ENCODE measurements at places on chromosomes 2 and 18. TPM values are rescaled to one million over a fixed set of nuclear protein-coding genes. Genes with fewer than 3 reads are reported as not detected.

The PAX8 gene
- total RNA-seq = 2.3 TPM

The STEAP3 gene
- 0.90 TPM for total RNA-seq

The ANKRD29 gene
- not detected for total RNA-seq

The STK16 gene
- total RNA-seq = 27.8 TPM

The GPR35 gene
- 7.8 TPM for total RNA-seq

GRCh38 chr2:47227532-47228279, 72.6 kb upstream of the STPG4 start:
- no peak for DNase-seq
- H3K4me3 ChIP-seq = no peak overlapping the region
- H3K27ac ChIP-seq = no peak overlapping the region
- no peaks in the 10 kb centered on the region for H3K4me1 ChIP-seq

GRCh38 chr2:58045580-58046334, 849 bp upstream of the VRK2 start:
- H3K36me3 ChIP-seq = peaks cover 20% of the 10 kb centered on the region
- peak overlapping the region; percentile 96 for H3K27ac ChIP-seq
- H3K4me1 ChIP-seq = peaks cover 43% of the 10 kb centered on the region
- DNase-seq = no peak
- H3K27me3 ChIP-seq = no peaks in the 10 kb centered on the region

DNA sequence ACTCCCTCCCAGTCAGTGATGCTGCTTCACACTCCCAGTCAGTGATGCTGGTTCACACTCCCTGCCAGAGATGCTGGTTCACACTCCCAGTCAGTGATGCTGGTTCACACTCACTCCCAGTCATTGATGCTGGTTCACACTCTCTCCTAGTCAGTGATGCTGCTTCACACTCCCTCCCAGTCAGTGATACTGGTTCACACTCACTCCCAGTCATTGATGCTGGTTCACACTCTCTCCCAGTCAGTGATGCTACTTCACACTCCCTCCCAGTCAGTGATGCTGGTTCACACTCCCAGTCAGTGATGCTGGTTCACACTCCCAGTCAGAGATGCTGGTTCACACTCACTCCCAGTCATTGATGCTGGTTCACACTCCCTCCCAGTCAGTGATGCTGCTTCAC, 34.3 kb upstream of the KCNG2 start:
- no peak for DNase-seq
- H3K4me1 ChIP-seq = no peaks in the 10 kb centered on the region
- no peak overlapping the region for H3K4me3 ChIP-seq
- peaks cover 5% of the 10 kb centered on the region for H3K36me3 ChIP-seq

DNA sequence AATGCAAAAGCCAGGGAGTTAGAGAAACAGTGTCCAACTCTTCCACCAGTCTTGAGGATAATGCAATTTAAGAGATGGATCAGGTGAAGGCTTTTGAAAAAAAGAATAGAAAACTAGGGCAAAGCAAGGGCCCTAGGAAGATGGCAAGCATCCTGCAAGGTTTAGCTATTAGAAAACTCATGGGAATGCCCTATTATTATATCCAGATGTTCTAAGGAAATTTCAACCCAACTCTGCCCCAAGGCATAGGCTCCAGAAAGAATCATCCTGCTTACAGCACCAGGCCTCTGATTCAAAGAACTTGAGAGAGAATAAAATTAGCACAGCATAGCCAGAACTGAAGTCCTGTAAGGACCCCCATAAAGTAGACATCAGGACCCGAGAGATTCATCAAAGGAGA, 68.1 kb downstream of the EN1 start:
- peaks cover 7% of the 10 kb centered on the region for H3K4me1 ChIP-seq
- DNase-seq = no peak
- H3K4me3 ChIP-seq = no peak overlapping the region
- peaks cover 62% of the 10 kb centered on the region for H3K27me3 ChIP-seq
- no peaks in the 10 kb centered on the region for H3K36me3 ChIP-seq

DNA sequence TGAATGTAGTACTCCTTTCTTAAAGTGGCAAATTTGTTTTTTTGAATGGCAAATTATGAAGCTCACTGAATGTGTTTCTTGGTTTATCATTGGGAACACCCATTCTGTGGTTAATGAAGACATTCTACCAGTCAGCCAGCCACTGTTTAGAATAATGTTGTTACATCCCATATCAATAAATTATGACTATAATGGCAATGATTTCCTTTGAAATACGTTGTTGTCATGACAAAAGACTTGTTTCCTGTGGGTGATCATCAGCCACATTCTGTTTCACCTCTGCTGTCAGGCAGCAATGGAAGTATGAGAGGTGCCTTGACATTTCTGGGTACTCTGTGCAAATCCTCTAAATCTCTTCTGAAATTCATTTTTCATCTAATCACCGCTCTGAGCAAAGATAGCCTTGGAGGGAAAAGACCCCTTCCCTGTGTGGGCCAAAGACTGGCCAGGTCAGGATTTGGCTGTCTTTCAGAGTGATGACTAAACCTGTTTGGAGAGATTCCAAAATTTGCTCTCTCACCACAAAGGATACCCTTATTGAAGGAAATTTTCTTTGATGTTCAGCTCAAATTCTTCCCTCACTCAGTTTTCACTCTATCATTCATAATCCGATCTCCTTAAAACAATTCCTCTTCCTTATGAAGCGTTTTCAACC, 869.2 kb downstream of the BCL11A start:
- H3K4me3 ChIP-seq = no peak overlapping the region
- peaks cover 2% of the 10 kb centered on the region for H3K4me1 ChIP-seq
- H3K27ac ChIP-seq = no peak overlapping the region
- DNase-seq = no peak

DNA sequence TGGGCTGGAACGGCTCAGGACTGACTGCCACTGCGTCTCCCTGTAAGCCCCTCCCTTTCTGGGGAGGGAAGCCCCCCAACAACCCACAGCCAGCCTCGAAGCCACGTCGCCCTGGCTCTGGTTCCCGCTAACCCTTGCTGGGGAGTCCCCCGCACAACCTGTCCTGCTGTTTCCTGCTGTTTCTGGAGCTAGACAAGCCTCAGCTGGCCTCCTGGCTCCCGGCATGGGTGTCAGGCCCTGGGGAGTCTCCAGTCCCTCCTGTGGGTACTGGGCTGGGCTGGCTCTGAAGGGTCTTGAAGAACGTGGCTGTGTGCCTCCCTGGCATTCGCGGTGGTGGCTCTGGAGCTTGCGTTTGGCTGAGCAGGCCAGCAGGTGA, 20.9 kb downstream of the NFATC1 start:
- H3K27me3 ChIP-seq = no peaks in the 10 kb centered on the region
- H3K27ac ChIP-seq = peak overlapping the region; percentile 45
- DNase-seq = no peak
- H3K4me3 ChIP-seq = no peak overlapping the region
- H3K4me1 ChIP-seq = peaks cover 26% of the 10 kb centered on the region

DNA sequence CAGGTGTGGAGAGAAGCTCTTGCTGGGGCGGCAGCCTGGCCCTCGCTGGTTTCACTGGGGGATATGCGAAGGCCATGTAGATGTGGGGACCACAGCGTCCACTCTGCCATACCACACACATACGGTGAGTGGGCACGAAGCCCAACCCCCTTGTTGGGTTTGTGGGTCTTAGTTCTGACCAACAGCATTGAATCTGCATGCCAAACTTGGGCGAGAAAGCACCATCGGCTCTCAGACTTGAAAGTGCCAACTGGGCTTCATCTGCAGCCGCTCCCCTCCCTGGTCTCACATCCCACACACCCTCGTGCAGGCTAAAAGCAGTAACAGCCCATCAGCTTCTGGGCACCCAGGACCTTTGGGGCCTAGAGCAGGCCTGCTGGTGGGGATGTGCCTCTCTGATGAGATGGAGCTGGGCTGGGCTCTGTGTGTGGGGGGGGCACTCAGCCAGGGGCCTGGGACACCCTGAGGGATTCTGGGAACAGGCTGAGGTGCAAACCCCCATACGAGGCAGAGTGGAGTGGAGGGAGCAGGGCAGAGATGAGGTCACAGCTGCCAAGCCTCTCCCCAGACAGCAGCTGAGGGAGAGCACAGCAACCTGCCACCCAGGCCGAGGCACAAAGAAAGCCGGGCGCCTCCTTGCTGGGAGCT, 264.4 kb downstream of the TWIST2 start:
- H3K27me3 ChIP-seq = no peaks in the 10 kb centered on the region
- H3K4me1 ChIP-seq = no peaks in the 10 kb centered on the region

DNA sequence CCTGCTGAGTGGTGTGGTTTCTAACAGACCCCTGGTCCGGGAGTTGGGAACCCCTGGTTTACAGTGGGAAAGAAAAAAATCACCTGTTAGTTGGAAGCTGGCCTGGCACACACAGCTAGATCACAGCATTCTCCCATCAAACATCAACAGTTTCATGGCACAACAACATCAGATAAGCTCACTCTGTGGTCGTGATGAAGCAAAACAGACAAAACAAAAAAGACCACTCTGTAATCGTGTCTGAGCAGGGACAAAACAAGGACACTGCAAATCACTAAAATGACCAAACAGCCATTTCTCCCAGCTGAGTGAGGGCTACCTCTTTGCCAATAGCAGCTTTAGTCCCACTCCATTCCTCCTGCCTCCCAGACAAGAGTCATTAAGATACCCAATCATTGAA, 9.0 kb upstream of the IMPACT start:
- DNase-seq = no peak
- H3K36me3 ChIP-seq = no peaks in the 10 kb centered on the region
- H3K27me3 ChIP-seq = peaks cover 59% of the 10 kb centered on the region
- H3K27ac ChIP-seq = no peak overlapping the region
- H3K4me3 ChIP-seq = no peak overlapping the region

- no peaks in the 10 kb centered on the region for H3K36me3 ChIP-seq
- no peaks in the 10 kb centered on the region for H3K4me1 ChIP-seq
- no peak for DNase-seq
- no peak overlapping the region for H3K27ac ChIP-seq
These were observed 258.5 kb downstream of the ALK start for GRCh38 chr2:29662861-29663260.

DNA sequence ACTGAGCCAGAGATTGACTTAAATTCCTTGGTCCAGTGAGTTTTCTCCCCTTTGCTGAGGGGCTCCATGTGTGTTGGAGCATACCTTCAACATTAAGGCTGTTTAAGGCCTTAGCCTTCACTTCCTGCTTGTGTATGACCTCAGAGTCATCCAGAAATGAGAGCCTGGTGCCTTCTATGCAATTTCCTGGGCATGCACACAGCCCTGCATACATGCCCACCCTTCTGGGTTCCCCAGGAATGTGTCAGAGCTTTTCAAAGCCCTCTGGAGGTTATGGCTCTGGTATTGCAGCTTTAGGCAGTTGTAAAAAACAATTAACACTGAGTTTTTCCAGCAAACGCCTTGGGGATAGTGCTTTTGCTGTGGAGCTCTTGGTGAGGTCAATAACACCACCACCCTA, 16.7 kb downstream of the IL1R1 start:
- DNase-seq = no peak
- no peak overlapping the region for H3K27ac ChIP-seq
- no peak overlapping the region for H3K4me3 ChIP-seq

Measured in activated naive CD8-positive, alpha-beta T cell treated with anti-CD3 and anti-CD28 coated beads for 36 hours (primary cell).